ENCODE measurements at places on chromosomes 11 and 22. TPM values are rescaled to one million over a fixed set of nuclear protein-coding genes. Genes with fewer than 3 reads are reported as not detected.

USP47 gene
- total RNA-seq, result 85.8 TPM

LRRC74B gene
- total RNA-seq, result 0.40 TPM

ROBO4 gene
- total RNA-seq, result not detected

C1QTNF5 gene
- total RNA-seq, result 0.31 TPM

TMPRSS13 gene
- 5.7 TPM for total RNA-seq

VPREB1 gene
- not detected for total RNA-seq

LRRC10B gene
- total RNA-seq, result 2.0 TPM

PIWIL4 gene
- total RNA-seq, result 1.9 TPM

C11orf16 gene
- total RNA-seq, result not detected

NPAS4 gene
- total RNA-seq, result not detected

OR56A5 gene
- total RNA-seq, result not detected

DEPDC7 gene
- total RNA-seq, result 1.7 TPM

SNU13 gene
- 119 TPM for total RNA-seq

YPEL1 gene
- total RNA-seq, result 30.5 TPM

GSC2 gene
- not detected for total RNA-seq

IGLL1 gene
- total RNA-seq, result not detected

HEPACAM gene
- total RNA-seq, result 0.07 TPM

YAP1 gene
- total RNA-seq, result 199 TPM

MUC6 gene
- 1.9 TPM for total RNA-seq

TRPM5 gene
- total RNA-seq, result 0.84 TPM

LINC01488 gene
- 1.4 TPM for total RNA-seq

SDHAF2 gene
- total RNA-seq, result 42.2 TPM

PRDM11 gene
- total RNA-seq, result 27.1 TPM

HTR3B gene
- not detected for total RNA-seq

PHF5A gene
- 44.3 TPM for total RNA-seq

ARHGAP42 gene
- total RNA-seq, result 27.7 TPM

CDC42EP2 gene
- total RNA-seq, result 5.3 TPM

TMPRSS6 gene
- total RNA-seq, result 12.6 TPM

ANKK1 gene
- 0.41 TPM for total RNA-seq

MYO7A gene
- 5.3 TPM for total RNA-seq

OR8D1 gene
- not detected for total RNA-seq

PNPLA2 gene
- 47.3 TPM for total RNA-seq
